ENCODE measurements at places on chromosomes 2 and 18.

- no peak for DNase-seq
These were observed 82.6 kb downstream of the MAPK4 start for GRCh38 chr18:50642439-50642838.

GRCh38 chr2:29963972-29964570 is 42.7 kb upstream of the ALK start:
- DNase-seq = no peak

DNA sequence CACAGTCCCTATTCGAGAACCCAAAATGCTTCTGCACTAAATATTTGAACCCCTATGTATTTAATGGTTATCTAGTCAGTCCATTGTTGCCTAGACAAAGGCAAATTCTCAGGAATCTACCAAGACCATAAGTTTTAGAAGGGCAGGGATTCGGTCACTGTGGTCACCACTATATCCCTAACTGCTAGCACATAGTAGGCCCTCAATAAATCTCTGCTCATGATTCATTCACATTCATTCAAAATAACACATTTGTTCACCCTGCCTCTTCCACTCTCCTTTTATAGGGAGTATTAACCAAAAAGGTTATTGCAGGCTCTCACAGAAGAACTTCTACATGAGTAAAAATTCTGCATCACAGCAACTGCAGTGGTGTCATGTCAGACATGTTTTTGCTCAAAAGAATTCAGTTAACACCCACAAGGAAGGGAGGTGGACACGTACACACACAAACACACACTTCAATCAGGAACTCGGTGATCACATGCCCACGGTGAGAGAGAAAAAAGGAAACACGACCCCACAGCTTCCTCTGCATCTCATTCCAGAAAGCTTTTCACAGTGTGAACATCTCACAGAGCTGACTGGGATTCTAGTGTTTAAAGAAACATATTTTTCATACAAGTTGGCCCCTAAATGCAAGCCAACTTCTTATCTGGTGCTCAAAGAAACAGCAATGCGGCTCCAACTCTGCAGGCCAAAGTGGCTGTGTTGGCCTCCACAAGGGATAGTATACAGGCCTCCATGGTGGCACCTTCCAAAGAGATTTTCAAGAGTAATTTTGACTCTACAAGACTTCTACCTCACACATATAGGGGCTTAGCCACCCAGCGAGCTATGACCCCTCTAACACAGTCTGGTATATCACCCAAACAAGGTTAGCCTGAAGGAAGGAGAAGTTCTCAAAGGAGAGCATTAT is 98.0 kb downstream of the ANKRD44 start:
- DNase-seq = no peak

DNA sequence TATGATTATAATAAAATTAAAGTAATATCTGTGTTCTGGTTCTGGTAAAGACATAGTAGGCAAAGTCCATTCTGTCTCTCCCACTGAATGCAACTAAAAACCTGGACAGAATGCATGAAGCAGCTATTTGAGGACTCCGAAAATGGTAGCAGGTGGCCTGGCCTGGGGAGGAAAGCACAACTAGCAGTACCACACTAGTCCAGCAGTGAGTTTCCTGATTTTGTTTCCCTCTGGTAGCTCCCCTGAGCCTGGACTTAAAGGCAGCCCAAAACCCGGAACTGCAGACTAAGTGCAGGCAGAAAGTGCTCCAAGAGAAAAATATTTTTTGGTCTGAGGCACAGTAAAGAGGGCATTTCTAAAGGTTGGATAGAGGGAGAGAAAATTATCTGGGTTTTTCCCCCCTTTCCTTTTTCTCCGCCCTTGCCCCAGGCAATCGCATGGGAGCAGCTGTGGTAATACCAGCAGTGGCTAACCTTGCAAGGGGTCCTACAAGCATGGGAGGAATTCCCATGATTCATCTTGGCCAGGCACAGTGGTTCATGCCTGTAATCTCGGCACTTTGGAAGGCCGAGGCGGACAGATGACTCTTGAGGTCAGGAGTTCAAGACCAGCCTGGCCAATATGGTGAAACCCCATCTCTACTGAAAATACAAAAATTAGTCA is 32.3 kb downstream of the ASXL2 start:
- peak; percentile 45 for DNase-seq

DNA sequence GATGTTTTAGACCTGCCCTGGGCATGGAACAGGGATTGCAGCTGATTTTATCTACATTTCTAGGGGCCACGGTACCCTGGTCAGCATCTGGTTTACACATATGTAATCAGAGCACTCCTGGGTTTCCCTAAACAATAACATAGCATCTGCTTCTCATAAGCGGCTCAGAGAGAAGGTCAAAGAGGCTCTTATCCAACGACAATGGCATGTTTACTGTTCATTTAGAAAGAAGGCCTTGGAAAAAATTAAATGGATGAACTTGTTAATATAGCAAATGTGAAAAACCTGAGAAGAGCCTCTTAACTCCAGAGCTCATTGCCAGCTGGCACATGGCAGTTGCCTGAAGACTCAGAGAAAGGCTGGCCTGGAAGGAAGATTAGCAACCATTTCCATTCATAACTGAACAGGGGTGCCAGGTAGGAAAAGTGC is 202.8 kb upstream of the THUMPD2 start:
- no peak for DNase-seq

GRCh38 chr2:98445683-98446581 is 1.3 kb downstream of the INPP4A start:
- DNase-seq = no peak

DNA sequence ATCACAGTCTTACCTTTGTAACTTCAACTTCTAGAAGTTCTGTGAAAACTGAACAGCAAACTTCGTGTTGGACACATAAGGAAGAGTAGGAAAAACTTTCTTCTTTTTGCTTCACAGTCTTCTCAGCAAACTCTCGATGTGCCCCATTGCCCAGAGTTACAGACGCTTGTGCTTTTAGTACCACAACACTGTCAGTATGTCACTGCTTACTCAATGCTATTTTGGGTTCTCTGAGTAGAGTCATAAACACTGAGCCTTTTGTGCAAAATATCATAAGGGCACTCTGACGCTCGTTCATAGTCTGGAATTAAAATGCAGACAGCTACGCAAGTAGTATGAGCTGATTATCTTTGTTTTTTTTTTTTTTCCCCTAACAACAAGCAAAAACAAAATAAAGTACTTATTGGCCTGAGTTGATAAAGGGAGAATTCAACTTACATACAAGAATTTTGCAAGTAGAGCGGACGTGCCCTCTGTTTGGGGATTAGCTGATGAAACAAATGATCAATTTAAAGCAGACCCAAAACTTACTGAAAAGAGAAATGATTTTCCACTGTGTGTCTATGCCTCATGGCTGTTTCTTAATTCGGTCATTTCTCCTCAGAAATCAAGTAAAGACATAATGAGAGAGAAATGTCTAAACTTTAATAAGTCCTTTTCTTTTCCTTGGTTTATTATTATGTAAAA is at the start of gene CDH19:
Gene CDH19, minus strand, starts transcription at position 150 of the 687 bp plus-strand sequence. CDS start 31,886 bp downstream, outside the sequence.
- no peak for DNase-seq

- no peak for DNase-seq
These were observed 14.8 kb upstream of the UXS1 start for GRCh38 chr2:106208874-106209273.

DNA sequence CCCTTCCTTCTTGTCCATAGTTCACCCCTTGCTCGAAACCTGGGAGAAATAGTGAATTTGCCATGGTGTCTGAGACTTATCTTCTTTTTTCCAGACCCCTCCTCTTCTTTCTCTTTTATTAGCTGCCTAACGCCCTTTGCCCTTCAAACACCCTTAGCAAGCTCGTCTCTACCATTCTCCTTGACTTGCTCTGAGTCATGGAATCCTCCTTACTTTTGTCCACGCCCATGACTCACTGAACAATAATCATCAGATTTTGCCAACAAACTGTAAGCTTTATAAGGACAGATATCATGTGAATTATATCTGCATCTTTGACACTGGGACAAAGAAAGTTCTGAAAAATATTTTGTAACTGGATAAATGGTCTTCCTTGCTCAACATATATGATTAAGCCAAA is 67.1 kb upstream of the CNTNAP5 start:
- DNase-seq = no peak

DNA sequence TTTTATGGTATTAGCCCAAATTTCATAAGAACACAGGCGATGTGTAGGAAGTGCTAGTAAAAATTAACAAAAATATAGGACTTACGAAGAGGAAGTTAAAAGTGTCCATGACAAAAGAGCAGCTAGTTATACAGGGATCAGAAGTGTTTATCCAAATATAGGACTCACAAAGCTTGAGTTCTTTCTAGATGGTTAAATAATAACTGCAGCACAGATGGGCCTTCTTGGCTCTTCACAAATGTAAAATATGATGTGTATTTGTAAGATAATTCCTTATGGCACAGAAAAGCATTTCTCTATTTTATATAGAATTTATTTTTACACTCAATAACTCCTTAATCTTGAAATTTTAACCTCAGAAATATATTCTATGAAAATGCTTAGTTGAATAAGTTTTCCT is 100.9 kb upstream of the SPHKAP start:
- no peak for DNase-seq

GRCh38 chr2:107028661-107029060 is 142.7 kb upstream of the ST6GAL2 start:
- DNase-seq = no peak

GRCh38 chr18:7803956-7804469 is 236.9 kb downstream of the PTPRM start:
- DNase-seq = no peak

- DNase-seq = no peak
These were observed 457.3 kb upstream of the ID2 start for GRCh38 chr2:8224347-8225190.

- peak; percentile 75 for DNase-seq
These were observed 36.9 kb upstream of the KLF7 start for GRCh38 chr2:207202645-207203044.

GRCh38 chr2:6986912-6987361 is 69.7 kb downstream of the RNF144A start:
- no peak for DNase-seq

DNA sequence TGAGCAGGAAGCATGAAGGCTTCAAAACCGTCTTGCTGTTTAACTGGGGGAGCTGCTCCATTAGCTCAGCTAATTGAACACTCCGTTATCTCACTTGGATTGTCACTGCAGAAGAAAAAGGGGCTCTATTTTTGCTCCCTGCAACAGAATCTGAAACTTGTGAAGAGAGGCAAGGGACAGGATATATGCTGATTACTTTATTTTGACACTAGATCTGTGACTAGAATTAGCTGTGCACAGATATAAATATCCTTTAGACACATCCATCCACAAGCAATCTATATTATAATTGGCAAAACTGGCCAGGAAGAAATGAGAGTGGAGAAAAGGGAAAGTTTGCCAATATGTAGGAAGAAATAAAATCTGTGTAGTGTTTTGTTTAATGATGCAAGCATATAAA is 700.1 kb upstream of the CHAC2 start:
- DNase-seq = no peak

DNA sequence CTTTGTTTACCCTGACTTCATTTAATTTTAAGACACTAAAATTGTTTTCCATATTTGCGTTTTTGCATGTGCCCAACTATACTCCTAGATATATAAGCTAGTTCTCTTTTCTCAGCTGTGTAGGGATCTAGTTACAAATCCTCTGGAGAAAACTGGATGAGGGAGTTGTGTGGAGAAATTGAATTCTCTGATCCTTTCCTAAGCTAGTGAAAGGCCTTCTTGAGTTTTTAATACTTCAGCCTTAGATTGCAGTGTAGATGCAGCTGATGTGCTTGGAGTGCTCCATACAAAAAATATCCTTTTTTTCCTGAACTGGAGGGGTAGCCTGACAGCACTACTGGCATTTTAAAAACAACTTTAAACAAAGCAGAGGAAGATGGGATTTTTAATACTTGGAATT is 8.6 kb upstream of the MTX2 start:
- DNase-seq = no peak

DNA sequence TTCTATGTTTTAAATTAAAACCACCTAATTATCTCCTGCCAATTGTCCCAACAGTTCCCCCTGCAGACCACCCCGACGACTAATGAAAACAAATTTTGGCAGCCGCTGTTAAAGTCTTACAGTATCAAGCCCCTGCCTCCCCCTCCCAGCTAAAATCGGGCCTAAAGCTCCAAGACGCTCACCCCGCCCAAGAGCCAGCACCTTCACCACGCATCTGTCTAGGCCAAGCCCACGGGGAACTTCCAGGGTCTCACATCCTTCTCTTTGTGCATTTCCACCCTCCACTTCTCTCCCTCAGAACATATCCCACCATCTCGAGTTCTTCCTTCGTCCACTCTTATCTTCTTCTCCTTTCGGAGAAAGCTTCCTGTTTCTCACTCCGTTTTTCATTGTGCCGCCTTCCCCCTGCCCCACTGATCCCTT is 445 bp downstream of the PRPF40A start:
- DNase-seq = no peak

- peak; percentile 32 for DNase-seq
These were observed 33.5 kb downstream of the DAPL1 start for GRCh38 chr2:158828378-158829164.

- DNase-seq = no peak
These were observed 163.5 kb upstream of the TCF4 start for GRCh38 chr18:55751476-55751875.

GRCh38 chr18:37383036-37383785 is 182.4 kb downstream of the CELF4 start:
- no peak for DNase-seq

DNA sequence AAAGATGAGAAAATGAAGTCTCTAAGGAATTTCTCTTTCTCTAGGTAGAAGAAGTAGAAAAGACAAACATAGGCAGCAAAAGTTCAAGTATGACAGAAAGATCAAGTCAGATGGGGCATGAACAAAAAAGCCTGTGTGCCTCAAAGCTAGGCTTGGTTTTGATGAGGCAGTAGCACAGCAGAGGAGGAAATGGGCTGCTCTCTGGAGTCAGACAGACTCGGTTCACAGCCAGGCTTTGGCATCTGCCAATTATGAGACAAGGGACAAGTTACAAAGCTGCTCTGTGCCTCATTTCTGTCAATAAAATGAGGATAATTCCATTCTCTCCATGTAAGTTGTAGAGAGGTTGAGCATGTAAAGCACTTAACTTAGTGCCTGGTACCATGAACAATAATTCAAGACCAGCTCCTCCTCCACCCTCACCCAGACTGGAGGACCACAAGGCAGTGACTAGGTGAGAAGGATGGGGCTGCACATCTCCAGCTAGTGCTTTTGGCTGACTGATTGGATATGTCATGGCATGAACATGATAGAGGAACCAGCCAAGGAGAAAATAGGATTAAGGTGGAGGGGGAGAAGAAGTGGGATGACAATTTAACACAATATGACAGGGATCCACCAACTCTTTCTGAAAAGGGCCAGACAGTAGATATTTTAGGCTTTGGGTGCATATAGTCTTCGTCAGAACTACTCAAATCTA is 84.6 kb downstream of the TMEM163 start:
- DNase-seq = no peak

GRCh38 chr2:18975506-18976167 is 382.8 kb downstream of the OSR1 start:
- no peak for DNase-seq

- no peak for DNase-seq
These were observed 2.4 kb downstream of the CASP8 start for GRCh38 chr2:201262718-201263117.

DNA sequence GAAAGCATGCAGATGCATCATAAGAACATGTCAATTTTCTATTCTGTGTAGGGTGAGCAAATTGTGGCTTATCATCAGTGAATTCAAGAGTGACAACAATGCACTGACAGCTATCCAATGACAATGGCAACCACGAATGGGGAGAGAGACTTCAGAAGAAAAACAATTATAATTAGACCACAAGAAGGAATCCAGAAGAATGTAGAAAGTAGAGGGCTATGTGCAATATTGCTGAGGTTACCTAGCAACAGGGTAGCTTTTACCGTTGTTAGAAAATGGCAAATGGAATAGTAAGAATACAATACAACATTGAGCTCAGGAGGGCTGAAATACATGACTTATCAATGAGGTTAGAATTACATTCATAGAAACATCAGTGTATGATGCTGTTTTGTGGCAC is 71.1 kb upstream of the SESTD1 start:
- DNase-seq = peak; percentile 24

GRCh38 chr2:64957109-64957903 is 31.9 kb upstream of the SLC1A4 start:
- DNase-seq = no peak
